ENCODE measurements at places on chromosomes 5 and 9. TPM values are rescaled to one million over a fixed set of nuclear protein-coding genes. Genes with fewer than 3 reads are reported as not detected.

LEAP2 gene
- 0.25 TPM for total RNA-seq

TAF11L5 gene
- not detected for total RNA-seq

SMIM32 gene
- total RNA-seq: not detected

HAPLN1 gene
- total RNA-seq: not detected

PRR16 gene
- 1.0 TPM for total RNA-seq

LPAR1 gene
- 4.6 TPM for total RNA-seq

OR1J2 gene
- not detected for total RNA-seq

FOXD4L6 gene
- total RNA-seq: not detected

PCDHGA10 gene
- 6.0 TPM for total RNA-seq

ZNF454 gene
- total RNA-seq: 5.8 TPM

C7 gene
- total RNA-seq: 0.13 TPM

KIF4B gene
- total RNA-seq: not detected

PIP5K1B gene
- total RNA-seq: 0.71 TPM

SCAI gene
- 5.8 TPM for total RNA-seq

GPR150 gene
- not detected for total RNA-seq

FGF1 gene
- 12.1 TPM for total RNA-seq

KCNN2 gene
- total RNA-seq: 0.88 TPM

LRRC26 gene
- not detected for total RNA-seq

PCDHB10 gene
- total RNA-seq: 3.4 TPM

EQTN gene
- total RNA-seq: not detected

SLC38A9 gene
- total RNA-seq: 16.6 TPM

PLPPR1 gene
- not detected for total RNA-seq

URM1 gene
- total RNA-seq: 47.3 TPM

CCDC180 gene
- 1.0 TPM for total RNA-seq

PCSK1 gene
- total RNA-seq: not detected

CDKN2A gene
- total RNA-seq: 3.6 TPM

ISL1 gene
- total RNA-seq: 0.17 TPM

MAN2A1 gene
- total RNA-seq: 53.1 TPM

CCL27 gene
- not detected for total RNA-seq

ADGRD2 gene
- not detected for total RNA-seq

OGN gene
- total RNA-seq: not detected

OMD gene
- total RNA-seq: not detected

CTXN3 gene
- not detected for total RNA-seq

NEUROG1 gene
- total RNA-seq: 0.04 TPM

NMUR2 gene
- not detected for total RNA-seq

LECT2 gene
- not detected for total RNA-seq

PCDHA2 gene
- not detected for total RNA-seq

ANKRD31 gene
- total RNA-seq: 0.21 TPM

AIF1L gene
- total RNA-seq: 58.4 TPM

BARX1 gene
- not detected for total RNA-seq

AK1 gene
- 44.8 TPM for total RNA-seq

PCAT7 gene
- not detected for total RNA-seq

EPB41L4B gene
- total RNA-seq: 11.0 TPM

PCDHGA6 gene
- 3.1 TPM for total RNA-seq

ZSWIM6 gene
- total RNA-seq: 22.5 TPM

IL3 gene
- not detected for total RNA-seq

PCDHB14 gene
- 1.5 TPM for total RNA-seq

CMBL gene
- 7.8 TPM for total RNA-seq

SMIM33 gene
- total RNA-seq: not detected

SOX30 gene
- not detected for total RNA-seq

SLC45A2 gene
- total RNA-seq: not detected

IFNA13 gene
- not detected for total RNA-seq

CCDC152 gene
- total RNA-seq: 0.68 TPM

LAMC3 gene
- 7.5 TPM for total RNA-seq

SCGB3A2 gene
- not detected for total RNA-seq

SLC25A2 gene
- not detected for total RNA-seq

SPINK5 gene
- total RNA-seq: 5.6 TPM

NAIP gene
- total RNA-seq: 2.3 TPM

KLHL3 gene
- total RNA-seq: 1.6 TPM

Data from kidney epithelial cell (primary cell).